ENCODE measurements at places on chromosomes 3 and 15.

DNA sequence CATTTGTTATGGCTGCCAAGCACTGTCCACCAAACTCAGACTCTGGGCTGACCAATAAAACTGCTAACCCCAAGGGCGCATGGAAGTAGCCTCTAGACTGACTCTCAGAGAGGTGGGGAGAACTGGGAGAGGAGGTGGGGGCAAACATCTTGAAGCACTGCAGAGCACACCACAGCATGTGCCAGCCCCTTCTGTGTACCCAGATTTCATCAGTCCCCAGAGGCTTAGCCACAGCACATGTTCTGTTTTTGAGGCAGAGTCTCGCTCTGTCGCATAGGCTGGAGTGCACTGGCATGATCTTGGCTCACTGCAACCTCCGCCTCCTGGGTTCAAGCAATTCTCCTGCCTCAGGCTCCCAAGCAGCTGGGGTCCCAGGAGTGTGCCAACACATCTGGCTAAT lies 119.5 kb upstream of the SPATA12 start:
- DNase-seq: no peak

GRCh38 chr3:195752546-195753331 lies 32.0 kb downstream of the MUC20 start:
- DNase-seq: no peak

- peak; percentile 10 for DNase-seq
These were observed 12.5 kb downstream of the COPG1 start for GRCh38 chr3:129261894-129262293.

DNA sequence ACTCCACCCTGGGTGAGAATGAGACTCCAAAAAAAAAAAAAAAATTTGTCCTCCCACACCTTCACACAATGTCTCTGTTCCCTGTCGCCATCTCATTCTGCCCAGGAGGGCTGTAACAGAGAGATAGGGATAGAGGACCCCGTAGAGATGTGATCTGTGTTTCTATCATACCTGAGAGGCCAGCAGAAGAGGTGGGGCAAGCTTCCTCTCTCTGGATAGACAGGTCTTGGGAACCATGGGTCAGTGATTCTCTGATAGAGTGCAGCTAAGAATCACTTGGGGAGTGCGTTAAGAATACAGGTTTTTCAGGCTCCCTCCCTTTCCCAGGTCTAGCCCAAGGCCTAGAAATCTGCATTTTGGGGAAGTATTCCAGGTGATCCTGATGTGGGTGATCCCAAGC lies 8.3 kb downstream of the CA12 start:
- peak; percentile 20 for DNase-seq

- no peak for DNase-seq
These were observed 136.4 kb upstream of the NDN start for GRCh38 chr15:23823508-23823907.

DNA sequence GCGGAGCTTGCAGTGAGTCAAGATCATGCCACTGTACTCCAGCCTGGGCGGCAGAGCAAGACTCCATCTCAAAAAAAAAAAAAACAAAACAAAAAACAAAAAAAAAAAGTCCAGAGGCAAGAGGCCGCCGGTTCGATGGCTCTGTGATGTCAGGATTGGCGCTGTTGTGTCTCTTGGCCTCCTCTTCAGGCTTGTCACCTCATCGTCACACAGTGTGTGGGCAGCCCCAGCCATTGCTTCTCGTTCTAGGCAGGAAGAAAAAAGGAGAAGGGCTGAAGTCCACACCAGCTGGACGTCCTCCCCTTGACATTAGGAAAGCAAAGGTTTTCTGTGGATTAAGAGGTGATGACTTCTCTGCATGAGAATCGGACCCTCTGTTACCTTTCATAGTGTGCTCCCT lies 191.1 kb downstream of the NSMCE3 start:
- no peak for DNase-seq

GRCh38 chr3:105944721-105945120 lies 75.9 kb upstream of the CBLB start:
- DNase-seq: no peak

DNA sequence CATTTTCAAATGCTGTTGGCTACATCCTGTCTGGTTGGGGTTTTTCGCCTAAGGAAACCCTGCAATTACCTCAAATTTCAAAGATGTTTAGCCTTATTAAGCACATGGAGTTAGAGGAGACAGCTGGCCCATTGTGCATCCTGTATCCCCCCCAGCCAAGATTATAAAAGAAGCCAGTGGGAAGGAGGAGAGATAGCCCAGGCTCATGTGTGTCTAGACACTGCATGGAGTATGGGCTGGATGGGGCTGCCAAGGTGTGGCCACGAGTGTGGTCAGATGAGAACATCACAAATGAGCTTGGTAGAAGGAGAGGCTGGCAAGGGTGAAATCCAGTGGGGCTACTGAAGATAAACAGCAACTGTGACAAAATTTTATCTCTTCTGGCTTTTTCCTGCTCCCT lies 270.0 kb upstream of the TBC1D5 start:
- no peak for DNase-seq

- DNase-seq: peak; percentile 95
These were observed 118.3 kb upstream of the FOXB1 start for GRCh38 chr15:59885832-59886231.

GRCh38 chr3:51559961-51560360 lies 21.4 kb downstream of the RAD54L2 start:
- DNase-seq: no peak

DNA sequence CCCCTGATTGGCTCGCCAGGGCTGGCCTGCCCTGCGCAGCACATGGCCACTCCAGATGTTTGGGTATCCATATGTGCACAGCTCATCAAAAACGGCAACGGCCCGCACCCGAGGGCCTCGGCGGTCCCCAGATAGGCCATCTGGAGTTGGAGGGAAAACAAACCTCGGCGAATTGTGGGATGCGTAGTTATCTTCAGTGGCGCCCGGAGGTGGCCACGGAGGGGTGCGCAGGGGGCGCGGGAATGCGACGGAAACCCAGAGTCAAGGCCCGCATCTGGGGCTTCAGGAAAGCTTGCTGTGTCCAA lies 156.5 kb downstream of the TLE3 start:
- no peak for DNase-seq

DNA sequence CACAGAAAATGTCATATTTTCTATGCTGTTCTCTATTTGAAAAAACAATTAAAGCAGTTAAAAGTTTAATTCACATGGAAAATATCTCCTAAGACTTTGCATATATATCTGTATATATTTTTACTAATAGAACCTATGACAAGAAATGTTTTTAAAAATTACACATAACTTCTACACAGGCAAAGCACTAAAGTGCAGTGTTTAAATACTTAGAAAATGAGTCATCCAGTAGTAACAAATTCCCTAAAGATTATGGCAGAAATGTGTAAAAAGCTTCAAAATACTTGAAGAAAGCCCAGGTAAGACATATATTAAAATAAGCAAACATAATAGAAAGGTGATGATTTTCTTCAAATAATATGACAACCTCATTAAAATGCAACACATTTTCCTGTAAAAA lies 236.6 kb downstream of the TBC1D5 start:
- no peak for DNase-seq

All from RWPE2 (cell line).